ENCODE measurements at places on chromosomes 3 and 15.

DNA sequence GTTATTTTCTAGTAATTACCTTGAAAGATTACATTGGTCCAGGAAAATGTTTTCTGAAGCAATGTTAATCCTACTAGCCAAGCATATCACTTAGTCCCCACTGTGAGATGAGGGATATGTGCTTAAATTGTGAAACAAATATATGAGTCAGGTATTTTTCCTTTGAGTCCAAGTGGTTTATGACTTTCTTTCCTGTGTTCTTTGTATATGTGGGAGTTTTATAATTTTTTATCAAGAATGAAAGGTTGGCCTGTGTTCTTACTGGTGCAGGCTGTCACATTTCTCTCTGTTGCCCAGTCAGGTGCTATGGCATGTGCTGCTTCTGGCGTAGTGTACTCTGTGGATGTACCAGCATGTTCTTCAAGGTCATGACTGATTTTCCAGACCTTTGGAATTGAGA is 147.4 kb downstream of the CMSS1 start:
- DNase-seq = no peak

- DNase-seq = no peak
Measured at GRCh38 chr3:85780806-85781205, 822.0 kb downstream of the CADM2 start.

- DNase-seq = no peak
Measured at GRCh38 chr3:171940151-171940649, 97.1 kb downstream of the TMEM212 start.

DNA sequence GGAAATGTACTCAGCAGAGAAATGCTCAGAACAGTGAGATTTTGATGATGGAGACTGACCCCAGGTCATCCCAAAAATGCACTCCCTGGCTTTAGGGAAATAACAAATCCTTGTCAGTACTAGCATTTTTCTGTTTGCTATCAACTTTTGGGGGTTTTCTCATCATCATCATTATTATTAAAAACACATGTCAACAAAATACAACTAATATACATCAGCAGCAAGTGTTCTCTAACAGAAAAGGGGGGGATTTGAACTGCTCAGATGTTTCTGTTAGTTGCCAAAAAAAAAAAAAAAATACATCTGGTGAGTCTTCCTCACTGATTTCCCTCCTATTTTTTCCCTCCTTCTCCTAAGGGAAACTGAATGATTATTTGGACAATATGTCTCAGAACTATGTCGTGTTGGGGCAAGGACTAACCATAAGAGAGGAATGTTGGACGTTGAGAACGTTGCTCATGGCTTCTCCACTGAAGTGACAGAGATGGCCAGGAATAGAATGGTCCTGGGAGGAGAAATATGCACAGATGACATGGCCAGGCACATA is 230.0 kb upstream of the MCTP2 start:
- DNase-seq = no peak

DNA sequence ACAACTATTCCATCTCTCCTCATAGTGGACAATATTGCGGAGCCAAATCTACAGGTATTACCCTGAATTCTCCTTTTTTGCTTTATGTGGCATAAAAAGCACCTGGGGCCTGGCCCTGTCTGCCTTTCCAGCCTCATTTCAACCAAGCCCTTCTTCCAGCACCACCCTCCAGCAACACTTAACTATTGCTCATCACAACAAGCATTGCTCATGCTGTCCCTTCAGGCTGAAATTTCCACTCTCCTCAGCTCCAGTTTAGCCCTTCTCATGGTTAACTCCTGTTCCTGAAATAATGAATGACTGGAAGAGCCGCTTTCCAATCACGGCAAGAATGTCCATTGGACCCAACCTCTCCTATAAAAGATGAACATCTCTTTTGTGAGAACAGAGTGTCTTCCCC is 107.4 kb downstream of the P2RY1 start:
- DNase-seq = no peak

GRCh38 chr3:155262295-155262694 is 31.2 kb downstream of the STRIT1 start:
- DNase-seq = no peak

GRCh38 chr3:153910387-153910786 is 210.8 kb upstream of the ARHGEF26 start:
- no peak for DNase-seq

DNA sequence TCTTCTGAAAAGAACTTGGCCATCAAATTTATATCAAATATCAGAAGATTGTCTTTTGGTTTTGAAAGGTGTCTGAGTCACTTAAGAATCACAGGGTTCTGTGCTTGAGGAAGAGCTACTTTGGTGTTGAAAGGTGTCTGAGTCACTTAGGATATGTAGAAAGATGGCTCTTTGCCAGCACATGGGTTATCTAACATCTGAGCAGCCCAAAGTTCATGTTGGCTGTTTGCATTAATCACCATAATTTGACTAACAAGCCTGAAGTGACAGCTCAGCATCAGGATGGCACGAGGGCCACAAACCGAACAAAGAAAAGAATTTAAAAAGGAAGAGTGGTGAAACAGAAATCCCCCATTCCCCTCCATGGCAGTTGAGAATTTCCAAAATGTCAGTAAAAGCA is 190.5 kb upstream of the CMC1 start:
- no peak for DNase-seq

DNA sequence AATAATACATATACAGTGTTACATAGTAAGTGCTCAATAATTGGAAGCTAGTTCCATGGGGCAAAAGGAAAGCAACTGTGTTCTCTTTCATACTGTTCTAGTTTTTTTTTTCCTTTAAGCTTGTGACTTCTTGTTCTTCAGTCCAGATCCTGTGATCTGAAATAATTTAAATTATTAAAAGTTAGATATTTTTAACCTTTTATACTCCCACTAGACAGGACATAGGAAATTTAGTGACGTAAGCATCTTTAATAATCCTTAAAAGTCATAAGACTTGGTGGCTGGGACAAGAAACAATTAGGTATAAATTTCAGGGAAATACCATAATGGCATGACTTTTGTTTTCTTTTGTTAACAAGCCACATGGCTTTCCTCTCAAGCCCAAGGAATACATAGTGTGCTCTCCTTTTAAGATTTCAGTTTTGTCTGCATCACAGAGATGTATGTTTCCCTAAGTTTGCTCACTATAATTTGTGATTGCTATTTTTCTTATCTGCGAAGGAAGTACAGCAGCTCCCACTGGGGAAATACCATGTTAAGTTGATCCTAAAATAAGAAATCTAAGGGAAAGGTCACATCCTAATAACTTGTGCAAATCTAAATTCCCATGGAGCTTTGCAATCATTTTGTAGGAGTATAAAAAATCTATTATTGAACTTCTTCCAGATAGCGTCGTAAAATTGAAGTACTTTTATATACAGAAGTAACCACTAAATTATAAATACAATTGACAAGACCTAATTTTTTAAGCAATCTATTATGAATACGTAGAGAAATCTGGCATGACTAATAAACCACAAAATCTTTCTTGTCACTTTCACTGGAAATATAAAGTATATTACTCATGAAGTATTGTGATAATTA is 30.1 kb downstream of the PPARG start:
- no peak for DNase-seq

DNA sequence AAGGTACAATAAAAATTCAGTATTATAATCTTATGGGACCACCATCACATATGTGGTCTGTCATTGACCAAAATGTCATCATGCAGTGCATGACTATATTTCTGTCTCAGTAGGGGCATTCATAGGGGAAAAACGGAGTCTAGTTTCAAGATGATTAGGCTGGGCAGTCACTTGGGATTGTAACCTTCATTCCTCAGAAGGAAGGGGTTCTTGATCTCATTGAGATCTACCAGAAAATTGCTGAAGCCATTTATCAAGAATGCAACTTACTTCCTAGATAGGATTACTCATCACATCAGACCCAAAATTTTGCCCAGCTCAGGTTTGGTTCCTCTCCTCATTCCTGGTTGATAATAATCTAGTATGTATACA is 37.3 kb downstream of the BTD start:
- no peak for DNase-seq

DNA sequence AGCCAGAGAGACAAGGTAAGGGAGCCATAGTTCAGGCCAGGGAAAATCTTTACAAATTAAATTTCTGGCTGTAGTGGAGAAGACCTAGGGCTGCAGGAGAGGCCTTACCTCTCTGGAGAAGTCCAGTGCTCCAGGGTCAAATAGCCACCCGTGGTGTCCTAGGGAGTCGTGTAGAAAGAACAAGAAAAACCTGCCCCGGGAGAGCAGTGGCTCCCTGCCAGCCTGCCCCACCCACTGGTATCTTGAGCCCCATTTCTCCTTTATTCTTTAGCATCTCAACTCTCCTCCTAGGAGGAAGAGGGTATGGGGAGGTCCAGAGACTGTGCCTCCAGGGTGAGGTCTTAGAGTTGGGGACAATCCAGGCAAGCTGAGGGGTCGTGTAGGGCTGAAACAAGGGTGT is 32.1 kb upstream of the NTRK3 start:
- DNase-seq = no peak

DNA sequence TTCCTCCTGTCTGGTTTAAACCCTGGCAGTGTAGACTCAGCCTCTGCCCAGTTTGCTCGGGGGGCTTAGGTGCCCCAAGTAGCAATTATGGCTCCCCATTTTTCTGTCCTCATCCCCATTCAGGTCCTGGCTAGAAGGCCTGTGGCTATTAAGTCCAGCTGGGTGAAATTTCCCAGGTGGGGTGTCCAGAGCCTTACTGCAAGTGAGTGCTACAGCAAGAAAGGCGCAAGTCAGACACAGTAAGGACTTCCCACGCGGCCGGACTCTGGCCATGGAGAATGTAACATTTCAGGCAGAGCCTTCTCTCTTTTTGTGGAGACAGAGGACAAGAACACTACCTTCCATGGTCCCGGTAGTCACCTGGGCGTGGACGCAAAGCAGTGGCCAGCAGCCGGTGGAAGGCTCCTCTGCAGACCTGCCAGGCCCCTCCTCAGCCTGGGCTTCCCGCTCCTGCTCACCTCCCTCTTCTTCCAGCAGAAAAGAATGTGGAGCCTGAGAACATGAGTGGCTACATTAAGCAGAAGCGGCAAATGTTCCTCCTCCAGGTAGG is 23.3 kb downstream of the CFAP100 start:
- DNase-seq = no peak

GRCh38 chr3:42289026-42289425 is 23.0 kb upstream of the CCK start:
- DNase-seq = no peak

DNA sequence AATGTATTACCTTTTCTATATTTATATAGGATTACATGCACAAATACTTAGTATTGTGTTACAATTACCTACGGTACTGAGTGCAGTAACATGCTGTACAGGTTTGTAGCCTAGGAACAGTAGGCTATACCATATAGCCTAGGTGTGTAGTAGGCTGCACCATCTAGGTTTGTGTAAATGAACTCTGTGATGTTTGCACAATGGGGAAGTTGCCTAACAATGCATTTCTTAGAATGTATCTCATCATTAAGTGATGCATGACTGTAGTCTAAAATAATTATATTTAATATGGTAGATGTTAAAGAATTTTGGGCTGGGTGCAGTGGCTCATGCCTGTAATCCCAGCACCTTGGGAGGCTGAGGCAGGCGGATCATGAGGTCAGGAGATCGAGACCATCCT is 281.0 kb downstream of the KLF13 start:
- no peak for DNase-seq

DNA sequence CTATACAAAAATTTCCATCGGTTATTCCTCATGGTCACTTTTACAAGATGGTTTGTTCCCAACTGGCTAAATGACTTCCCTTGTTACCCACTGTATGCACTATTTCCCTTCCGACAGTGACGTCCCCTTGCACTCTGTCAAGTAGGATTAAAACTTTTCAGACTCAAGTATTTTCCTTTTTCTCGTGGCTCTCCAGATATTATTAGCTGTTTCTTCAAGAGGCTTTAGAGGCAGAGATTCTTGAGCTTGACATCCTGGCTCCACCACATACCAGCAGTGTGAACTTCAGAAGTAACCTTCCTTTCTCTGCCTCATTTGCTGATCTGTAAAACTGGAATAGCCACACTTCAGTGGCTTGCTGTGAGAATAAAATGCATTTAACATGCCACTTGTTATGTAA is 14.0 kb downstream of the CSNK1G1 start:
- no peak for DNase-seq

DNA sequence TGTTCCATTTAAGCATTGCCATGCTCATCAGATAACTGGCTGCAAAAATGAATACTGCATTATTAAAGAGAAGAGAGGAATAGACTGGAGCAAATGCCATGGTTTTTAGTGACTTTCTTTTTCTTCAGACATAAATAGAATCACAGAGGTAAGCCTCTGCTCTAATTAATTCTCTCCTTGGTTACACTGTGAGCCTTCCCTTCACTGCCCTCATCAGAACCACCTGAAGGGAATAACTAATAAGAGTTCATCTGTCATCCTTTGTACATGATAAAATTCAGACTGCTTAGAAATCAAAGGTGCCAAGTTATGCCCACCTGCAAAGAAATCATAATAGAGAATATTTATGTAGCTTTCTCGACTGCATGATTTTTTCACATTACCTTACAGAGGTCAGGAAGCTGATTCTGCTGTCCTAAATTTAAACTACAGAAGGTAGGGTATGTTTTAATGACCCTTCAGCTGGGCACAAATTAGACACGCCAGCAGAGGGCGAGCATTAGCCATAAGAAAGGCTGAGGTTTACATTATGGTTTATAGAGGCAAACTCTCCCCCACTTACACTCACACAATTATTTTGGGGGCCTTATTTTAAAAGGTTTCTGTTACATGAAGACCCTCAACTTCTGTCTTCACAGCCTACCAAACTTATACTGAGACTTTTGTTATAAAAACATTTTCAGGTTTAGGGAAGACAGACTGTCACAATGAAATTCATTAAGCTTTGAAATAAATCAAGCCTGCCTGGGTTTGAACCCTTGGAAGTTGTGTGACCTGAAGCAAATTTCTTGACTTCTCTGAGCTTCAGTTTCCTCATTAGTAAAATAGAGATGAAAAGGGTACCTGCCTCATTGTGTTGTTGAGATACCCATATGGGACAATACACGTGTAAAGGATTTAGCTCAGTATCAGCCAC is 15.3 kb upstream of the UNC13C start:
- no peak for DNase-seq

DNA sequence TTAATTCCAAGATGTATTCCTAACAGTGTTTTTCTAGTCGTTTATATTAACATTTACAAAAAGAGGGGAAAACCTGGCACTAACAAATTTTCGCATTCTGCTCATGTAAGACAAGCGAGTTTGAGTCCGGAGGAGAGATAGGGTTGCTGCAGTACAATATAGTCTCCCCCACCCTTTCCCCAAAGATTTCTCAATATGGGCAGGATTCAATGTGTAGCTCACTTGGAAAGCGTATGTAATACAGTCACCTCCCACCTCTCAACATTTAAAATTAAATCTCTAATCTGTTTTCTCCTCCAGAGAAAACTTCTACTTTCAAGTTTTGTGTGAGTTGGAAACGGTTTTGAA is 57.9 kb downstream of the CMSS1 start:
- DNase-seq = no peak

- DNase-seq = no peak
Measured at GRCh38 chr3:134464064-134464688, 21.6 kb downstream of the ANAPC13 start.

- no peak for DNase-seq
Measured at GRCh38 chr3:64360280-64360679, 135.0 kb upstream of the PRICKLE2 start.
